ENCODE measurements at places on chromosomes 13 and 19. TPM values are rescaled to one million over a fixed set of nuclear protein-coding genes. Genes with fewer than 3 reads are reported as not detected.

DNA sequence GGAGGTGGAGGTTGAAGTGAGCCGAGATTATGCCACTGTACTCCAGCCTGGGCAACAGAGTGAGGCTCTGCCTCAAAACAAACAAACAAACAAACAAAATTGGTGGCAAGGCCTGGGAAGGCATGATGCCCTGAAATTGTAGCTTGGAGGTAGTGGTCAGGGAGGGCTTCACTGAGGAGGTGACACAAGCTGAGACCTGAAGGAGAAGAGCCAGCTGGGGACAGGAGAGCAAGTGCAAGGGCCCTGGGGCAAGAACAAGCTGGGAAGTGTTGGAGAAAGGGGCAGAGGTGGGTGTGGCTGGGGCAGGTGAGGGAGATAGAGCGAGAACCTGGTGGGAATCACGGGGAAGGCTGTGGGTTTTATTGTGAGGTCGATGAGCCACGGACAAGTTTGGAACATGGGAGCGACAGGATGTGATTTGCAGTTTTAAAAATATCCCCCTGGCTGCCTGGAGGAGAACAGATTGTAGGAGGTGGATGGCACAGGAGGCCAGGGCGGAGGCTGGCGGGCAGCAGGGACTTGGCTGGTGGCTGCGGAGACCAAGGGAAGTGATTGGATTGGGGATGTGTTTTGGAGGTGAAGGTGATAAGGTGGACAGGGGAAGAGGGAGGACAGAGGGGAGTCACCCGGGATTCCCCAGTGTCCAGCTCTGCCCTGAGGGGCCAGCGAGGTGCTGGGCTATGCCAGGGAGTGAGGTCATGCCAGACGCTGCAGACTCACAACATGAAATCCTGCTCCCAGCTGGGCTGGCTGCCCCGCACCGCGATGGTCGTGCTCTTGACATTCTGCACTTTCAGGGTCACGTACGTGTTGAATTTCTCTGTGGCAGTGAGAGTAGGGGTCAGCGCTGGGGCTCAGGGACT, 14.0 kb downstream of the UNC13A start:
- no peaks in the 10 kb centered on the region for H3K4me1 ChIP-seq
- H3K36me3 ChIP-seq: peaks cover 13% of the 10 kb centered on the region
- no peaks in the 10 kb centered on the region for H3K27me3 ChIP-seq
- no peak overlapping the region for H3K27ac ChIP-seq
- no peak for DNase-seq

Gene C19orf81
- 11.0 TPM for total RNA-seq

Gene LHB
- total RNA-seq: not detected

Gene ZNF726
- 0.11 TPM for total RNA-seq

Gene ATP8A2
- 16.3 TPM for total RNA-seq

DNA sequence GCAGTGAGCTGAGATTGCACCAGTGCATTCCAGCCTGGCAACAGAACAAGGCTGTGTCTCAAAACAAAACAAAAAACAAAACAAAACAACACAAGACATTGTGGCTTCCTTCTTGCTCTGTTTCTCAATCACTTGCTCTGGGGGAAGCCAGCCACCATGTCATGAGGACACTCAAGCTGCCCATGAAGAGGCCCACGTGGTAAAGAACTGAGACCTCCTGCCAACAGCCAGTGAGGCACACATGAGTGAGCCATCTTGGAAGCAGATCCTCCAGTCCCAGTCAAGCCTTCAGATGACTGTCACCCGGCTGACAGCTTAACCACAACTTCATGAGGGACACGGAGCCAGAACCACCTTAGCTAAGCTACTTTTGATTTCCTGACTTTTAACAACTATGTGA, 25.2 kb downstream of the CPT1C start:
- no peaks in the 10 kb centered on the region for H3K27me3 ChIP-seq
- H3K27ac ChIP-seq: no peak overlapping the region
- no peak for DNase-seq

Gene STOML3
- total RNA-seq: not detected

Gene THAP8
- total RNA-seq: 5.1 TPM

Gene ZNF230
- total RNA-seq: 3.1 TPM

GRCh38 chr19:41521931-41522555, 53.9 kb upstream of the CEACAM21 start:
- H3K27ac ChIP-seq: no peak overlapping the region
- H3K27me3 ChIP-seq: peaks cover 18% of the 10 kb centered on the region
- no peak overlapping the region for H3K4me3 ChIP-seq

- no peaks in the 10 kb centered on the region for H3K4me1 ChIP-seq
- no peak overlapping the region for H3K4me3 ChIP-seq
- H3K27me3 ChIP-seq: no peaks in the 10 kb centered on the region
- no peak overlapping the region for H3K27ac ChIP-seq
- peaks cover 8% of the 10 kb centered on the region for H3K36me3 ChIP-seq
- DNase-seq: no peak
These were observed 674.1 kb downstream of the SLITRK5 start for GRCh38 chr13:88345171-88345847.

Gene FCAR
- not detected for total RNA-seq

Gene WDR88
- not detected for total RNA-seq

DNA sequence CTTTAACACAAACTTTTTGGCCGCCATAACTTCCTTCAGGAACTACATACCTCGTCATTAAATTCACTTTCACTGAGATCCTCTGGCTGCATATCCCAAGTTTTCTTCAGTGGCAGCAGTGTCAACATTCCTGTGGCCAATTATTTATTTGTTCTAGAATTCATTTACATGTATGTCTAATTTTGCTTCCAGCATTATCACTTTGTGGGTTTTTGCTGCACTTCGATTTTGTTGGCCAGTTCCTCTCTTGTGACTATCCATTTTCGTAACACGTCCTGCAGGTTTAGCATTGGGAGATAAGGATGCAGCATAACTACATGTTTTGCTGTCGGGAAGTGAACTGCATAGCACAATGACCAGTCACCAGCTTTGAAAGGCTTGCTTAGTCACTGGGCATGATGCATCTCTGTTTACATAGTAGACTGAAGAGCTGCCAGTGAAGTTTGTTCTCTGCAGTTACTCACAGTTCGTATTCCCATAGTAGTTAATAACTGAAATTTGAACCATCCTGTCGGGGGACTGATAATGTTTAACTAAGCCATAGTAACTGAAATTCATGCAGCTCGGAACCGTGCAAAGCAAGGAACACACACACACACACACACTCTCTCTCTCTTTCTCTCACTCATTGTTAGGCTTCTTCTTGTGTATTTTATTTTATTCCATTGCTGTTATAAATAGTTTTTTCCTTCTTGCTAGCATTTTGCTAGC, 28.3 kb downstream of the ZNF507 start:
- DNase-seq: no peak
- H3K36me3 ChIP-seq: peaks cover 70% of the 10 kb centered on the region
- H3K27ac ChIP-seq: no peak overlapping the region
- H3K4me1 ChIP-seq: no peaks in the 10 kb centered on the region

DNA sequence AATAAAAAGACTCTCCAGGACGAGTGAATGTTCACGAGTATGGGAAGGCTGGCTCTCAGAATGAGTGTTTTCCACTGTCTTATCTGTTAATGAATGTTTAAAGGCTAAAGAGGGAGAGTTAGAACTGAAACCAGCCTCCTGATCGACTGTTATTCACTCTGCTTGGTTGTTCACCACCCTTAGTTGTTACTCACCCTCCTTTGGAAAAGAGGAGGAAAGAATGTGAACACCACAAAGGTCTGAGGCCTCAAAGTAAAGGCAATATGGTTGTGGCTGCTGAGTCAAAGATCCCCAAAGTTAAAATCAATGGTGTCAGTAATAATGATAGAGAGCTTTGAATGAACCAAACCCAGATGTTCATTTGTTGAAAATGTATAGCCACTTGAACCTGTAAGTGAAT, 1793.2 kb upstream of the PCDH20 start:
- H3K36me3 ChIP-seq: 0 out of 2 replicates have a peak, but pooled peaks cover 5% of the 10 kb centered on the region
- no peak for DNase-seq
- H3K27me3 ChIP-seq: no peaks in the 10 kb centered on the region
- no peak overlapping the region for H3K27ac ChIP-seq
- H3K4me1 ChIP-seq: no peaks in the 10 kb centered on the region
- no peak overlapping the region for H3K4me3 ChIP-seq

DNA sequence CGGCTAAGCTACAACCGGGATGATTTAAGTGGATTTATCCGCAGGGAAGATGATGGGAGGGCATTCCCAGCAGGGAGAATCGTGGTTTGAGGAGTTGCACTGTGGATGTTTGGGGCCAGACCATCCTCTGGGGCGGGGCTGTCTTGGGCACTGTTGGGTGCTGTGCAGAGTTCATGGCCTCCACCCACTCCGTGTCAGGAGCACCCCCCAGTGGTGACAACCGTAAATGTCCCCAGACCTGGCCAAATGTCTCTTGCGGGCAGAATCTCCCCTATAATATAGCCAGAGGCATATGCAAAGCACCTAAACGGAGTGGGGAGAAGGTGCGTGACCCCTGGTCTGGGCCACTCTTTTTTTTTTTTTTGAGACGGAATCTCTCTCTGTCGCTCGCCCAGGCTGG, 40.2 kb downstream of the SMIM24 start:
- H3K4me3 ChIP-seq: no peak overlapping the region
- H3K27me3 ChIP-seq: no peaks in the 10 kb centered on the region
- no peaks in the 10 kb centered on the region for H3K36me3 ChIP-seq
- no peaks in the 10 kb centered on the region for H3K4me1 ChIP-seq
- DNase-seq: peak; percentile 81

Gene GAPDHS
- total RNA-seq: not detected

DNA sequence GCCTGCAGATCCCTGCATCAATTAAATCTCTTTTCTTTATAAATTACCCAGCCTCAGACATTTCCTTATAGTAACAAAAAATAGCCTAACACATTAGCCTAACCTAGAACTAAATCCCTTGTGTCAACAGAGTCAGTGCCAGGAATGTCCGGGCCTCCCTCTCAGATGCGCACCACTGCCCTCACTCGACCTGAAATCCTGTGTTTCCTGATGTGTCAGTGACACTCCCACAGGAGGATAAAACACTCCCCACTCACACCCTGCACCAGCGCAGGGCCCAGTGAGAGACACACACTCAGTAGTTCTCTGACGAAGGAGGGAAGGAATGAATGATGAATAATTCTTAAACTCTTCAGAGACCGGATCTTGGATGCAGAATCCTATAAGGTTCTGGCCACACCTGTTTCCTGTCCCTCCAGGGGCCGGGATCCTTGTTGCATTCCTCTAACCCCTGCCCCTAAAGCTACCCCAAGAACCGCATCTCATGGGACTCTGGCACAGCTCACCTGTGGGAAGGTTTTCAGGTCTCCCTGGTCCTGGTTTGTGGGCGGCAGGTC, 3.1 kb downstream of the CEACAM3 start:
- H3K27ac ChIP-seq: no peak overlapping the region
- H3K27me3 ChIP-seq: no peaks in the 10 kb centered on the region
- H3K36me3 ChIP-seq: no peaks in the 10 kb centered on the region
- no peaks in the 10 kb centered on the region for H3K4me1 ChIP-seq

DNA sequence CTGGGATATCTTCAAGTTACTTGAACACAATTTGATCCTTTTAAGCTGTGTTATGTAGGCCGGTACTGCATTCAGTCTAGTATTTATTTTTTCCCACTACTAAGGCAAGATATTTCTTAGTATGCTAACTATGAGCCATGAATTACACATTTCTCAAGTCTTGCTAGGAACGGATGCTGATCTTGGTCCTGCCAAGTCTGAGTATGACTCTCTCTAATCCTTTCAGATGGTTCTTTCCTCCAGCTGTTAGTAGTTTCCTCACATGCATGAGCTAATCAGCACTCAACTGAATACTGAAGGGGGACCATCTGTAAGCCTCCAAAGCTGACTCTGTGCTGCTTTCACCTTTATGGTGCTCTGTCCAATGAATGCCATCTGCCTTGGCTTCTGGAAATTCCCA, 460.3 kb downstream of the KCTD12 start:
- no peak for DNase-seq
- no peaks in the 10 kb centered on the region for H3K36me3 ChIP-seq
- H3K27me3 ChIP-seq: no peaks in the 10 kb centered on the region
- H3K4me1 ChIP-seq: no peaks in the 10 kb centered on the region

Gene C19orf33
- 1.2 TPM for total RNA-seq

DNA sequence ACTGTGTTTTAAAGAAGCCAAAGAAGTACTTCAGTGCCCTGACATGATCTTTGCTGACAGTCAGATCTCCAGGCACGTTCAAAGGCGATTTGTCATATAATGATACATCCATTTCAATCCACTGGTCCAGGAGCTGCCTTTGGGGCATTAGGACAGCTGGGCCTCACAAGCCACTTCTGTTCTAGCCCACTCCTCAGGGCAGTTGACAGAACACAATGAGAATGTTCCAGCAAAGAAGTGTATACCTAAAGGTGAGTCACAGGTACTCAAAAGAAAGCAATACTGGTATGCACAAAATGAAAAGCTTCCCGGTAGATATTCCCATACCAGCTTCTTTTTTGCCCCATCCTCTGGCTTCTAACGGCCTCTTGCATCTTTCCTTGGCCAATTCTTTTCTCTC, 12.5 kb upstream of the MAP3K10 start:
- no peak overlapping the region for H3K27ac ChIP-seq
- no peaks in the 10 kb centered on the region for H3K27me3 ChIP-seq
- no peaks in the 10 kb centered on the region for H3K4me1 ChIP-seq
- DNase-seq: no peak
- no peak overlapping the region for H3K4me3 ChIP-seq

- H3K27ac ChIP-seq: no peak overlapping the region
- peaks cover 6% of the 10 kb centered on the region for H3K27me3 ChIP-seq
- peak overlapping the region; percentile 69 for H3K4me3 ChIP-seq
- H3K4me1 ChIP-seq: no peaks in the 10 kb centered on the region
- H3K36me3 ChIP-seq: peaks cover 15% of the 10 kb centered on the region
These were observed 1.2 kb downstream of the PTPRS start for GRCh38 chr19:5339198-5339949.

DNA sequence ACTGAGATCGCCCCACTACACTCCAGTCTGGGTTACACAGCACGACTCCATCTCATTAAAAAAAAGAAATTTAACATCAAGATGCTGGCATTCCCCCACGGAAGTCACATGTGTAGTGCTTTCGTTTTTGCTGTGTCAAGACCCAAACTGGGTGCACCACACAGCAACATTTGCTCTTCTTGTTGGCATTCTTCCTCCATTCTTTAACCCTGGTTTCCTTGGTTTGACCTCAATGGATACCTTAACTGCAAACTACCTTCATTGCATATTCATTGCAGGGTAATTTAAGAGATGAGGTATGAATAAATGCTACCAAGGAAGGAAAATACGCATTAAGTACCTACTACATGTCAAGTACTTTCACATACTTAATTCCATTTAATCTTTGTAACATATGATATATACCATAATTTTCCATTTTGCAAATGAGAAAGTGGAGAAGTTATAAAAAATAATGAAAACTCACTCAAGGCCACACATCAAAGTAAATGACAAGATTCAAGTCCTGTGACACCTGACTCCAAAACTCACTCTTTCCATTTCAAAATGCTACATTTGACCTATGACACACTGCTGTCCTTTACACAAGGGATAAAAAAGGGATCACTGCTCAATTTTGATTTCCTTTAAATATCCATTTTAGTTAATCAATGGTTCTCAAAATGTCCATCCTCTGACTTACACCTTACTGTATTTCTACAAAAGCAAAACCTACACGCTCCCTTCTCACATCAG, 59.2 kb downstream of the STK24 start:
- no peak overlapping the region for H3K27ac ChIP-seq
- H3K36me3 ChIP-seq: peaks cover 11% of the 10 kb centered on the region
- H3K4me3 ChIP-seq: no peak overlapping the region
- no peaks in the 10 kb centered on the region for H3K27me3 ChIP-seq
- DNase-seq: no peak

Gene HOMER3
- total RNA-seq: 19.6 TPM

Gene SMIM44
- not detected for total RNA-seq
